BJ (cell line): ENCODE measurements at places on chromosomes 13 and 19.

GRCh38 chr13:99995104-99995588 is 13.6 kb downstream of the ZIC2 start:
- DNase-seq = no peak

- no peak for DNase-seq
These were observed at the start of gene CHST8 for GRCh38 chr19:33621811-33622504. TSS of gene CHST8 (plus strand) at chr19:33621953. CDS start at chr19:33689262, 67,309 bp downstream.

DNA sequence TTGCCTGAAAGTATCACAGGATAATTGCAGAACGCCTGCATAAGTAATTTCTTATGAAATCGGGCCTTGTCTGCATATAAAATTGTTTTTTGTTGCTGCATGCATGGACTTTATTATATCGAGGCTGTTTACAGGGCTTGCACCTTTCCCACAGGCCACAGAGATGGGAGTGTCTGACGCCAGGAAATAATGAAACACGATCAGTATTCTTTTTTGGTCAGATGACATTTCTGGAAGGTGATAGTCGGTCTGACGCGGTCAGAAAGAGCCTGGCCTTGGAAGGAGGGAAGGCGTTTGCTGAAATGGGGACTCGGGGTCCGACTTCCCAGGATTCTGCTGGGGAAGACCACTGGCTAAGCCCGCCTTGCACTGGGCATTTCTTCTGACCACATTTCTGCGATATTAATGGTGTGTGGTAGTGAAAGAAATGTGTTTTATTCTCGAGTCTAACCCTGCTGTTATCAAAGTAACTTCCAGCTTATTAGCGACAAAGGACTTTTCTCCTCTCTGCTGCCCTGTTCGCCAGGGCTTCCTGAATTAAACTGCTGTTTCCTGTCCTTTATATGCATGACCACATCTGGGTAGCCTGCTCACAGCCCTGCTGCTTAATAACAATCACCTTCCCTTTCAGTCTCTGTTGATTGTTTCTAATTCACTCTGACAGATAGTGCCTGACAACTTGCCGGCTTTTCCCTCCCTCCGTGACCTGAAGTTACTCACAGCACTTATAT is 11.6 kb upstream of the ZNF536 start:
- DNase-seq = no peak

DNA sequence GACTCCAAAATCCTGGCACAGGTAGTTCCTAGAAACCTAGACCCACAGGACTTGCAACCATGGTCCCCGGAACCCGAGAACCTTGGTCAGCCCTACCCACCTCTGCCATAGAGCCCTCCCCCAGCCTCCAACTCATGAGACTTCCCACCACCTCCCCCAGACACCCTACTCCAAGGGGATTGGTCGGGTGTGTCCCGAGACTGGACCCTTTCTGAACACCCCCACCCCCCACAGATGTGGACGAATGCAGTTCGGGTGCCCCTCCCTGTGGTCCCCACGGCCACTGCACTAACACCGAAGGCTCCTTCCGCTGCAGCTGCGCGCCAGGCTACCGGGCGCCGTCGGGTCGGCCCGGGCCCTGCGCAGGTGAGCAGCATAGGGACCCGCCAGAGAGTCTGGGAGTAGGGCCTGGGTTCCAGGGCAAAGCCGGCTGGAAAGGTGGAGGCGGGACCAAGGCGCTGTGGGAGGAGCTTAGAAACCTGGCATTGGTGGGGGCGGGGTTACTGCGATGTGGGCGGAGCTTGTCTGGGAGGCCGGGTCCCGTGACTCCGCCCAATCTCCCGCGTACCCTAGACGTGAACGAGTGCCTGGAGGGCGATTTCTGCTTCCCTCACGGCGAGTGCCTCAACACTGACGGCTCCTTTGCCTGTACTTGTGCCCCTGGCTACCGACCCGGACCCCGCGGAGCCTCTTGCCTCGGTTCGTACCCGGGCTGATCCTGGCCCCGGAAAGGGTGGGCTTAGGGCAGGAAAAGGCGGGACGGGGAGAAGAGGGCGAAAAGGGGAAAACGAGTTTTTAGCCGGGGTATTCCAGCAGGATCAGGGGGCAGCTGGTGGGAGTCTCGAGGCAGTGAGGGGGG is 11.9 kb downstream of the LTBP4 start:
- DNase-seq = no peak

DNA sequence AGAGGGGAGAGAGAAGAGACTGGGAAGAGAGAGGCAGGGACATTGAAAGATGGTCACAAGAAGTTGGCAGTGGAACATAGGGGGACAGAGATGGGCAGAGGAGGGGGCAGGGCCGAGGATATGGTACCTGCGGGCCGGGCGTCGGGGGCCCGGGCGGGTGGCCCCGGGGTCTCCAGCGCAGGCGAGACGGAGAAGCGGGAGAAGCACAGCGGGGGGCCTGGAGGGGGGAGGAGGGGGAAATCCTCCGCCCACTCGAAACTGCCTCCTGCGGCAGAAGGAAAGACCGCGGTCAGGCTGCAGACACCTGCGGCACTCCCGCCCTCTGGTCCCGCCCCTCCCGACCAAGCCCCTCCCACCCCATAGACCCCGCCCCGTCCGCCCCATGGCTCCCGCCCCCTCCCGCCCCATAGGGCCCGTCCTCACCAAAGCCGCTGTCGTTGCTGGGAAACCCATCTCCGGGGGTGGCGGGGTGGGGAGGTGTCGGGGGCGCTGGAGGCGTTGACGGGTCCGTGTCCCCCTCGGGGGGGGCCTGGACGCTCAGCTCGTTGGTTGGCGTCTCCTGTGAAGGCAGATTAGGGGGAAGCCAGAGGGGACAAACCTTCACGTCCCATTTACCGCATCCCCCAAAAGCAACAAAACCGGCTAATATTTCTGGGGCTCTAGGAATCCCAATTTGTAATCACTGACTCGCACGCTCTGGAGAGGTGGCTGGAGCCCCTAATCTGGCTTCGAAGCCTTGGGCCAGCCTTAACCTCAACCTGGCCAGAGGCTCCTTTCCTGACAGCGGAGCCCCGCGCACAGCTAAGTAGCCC is 20.4 kb downstream of the LMTK3 start:
- DNase-seq = no peak

DNA sequence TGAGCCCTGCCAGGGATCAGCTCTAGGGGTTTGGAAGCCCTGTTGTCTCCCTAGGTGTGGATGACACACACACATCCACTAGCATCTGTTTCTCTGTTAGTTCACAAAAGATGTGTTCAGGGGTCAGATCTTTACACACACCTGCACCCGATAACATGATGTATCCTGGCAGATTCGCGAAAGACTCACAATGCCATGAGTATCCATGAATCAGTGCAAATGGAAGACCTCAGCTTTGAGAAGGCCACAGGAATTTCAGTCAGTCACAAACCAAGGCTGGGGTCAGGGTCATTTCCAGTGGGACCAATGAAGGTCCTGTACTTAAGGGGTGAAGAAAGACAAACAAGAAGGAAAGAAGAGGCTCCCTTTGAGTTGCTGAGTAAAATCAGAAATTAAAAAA is 898.2 kb downstream of the UQCRFS1 start:
- no peak for DNase-seq

DNA sequence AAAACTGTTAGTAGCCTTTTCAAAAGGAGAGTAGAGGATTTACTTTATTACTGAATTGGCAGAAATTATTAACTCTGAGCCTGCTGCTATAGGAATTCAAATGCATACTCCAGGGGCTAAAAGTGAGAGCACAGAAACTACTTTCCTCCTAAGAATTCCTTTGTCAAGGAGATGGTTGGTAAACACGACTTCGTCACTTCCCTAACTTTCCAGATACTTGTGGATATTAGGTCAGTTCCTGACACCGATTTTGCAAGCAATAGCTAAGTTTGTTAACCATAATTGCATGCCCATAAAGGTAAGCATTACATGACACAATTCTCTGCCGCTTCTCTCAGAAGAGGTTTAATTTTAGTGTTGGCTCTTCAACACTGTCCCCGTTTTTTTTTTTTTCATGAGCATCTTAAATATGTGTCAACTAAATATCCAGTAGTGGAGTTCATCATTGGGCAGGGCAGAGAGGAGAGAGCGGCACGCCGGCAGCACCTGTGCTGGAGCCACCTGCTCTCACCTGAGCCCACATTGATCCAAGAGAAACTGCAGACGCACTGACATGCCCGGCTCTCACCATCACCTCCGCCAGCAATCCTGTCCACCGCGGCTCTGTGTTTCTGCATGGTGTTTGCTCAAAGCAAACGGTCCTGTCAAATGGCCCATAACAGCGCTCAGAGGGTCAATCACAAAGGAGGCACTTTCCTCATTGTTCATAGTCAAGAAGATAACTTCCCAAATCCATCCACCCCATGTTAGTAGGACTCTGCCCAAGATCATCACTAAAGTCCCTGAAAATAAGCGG is 2.6 kb downstream of the MED26 start:
- no peak for DNase-seq

GRCh38 chr19:10315335-10316214 is at the start of gene FDX2:
TSS of gene FDX2 (minus strand) at chr19:10316015. CDS start at chr19:10315996, 19 bp downstream.
- DNase-seq = no peak

- DNase-seq = no peak
These were observed 1.5 kb downstream of the N4BP2L1 start for GRCh38 chr13:32426191-32426989.

- DNase-seq = no peak
These were observed 70.6 kb downstream of the MTUS2 start for GRCh38 chr13:28890712-28891111.

DNA sequence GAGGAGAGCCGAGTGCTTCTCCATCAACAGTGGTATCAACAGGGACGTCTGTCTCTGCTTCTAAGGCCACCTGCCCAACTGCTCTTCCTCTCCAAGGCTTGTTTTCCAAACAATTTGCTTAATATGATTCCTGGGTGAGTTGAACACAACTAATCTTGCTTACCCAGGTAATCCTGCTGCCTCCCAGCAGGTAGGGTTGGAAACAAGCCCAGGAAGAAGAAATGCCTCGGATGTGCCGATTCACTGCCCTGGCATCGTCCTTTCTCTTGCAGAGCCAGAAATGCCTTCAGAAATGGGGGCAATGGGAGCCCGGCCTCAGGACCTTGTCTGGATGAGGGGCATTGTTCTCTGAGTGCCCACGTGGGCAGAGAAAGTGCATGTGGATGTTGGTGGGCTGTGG is 51.9 kb upstream of the C1QTNF9B start:
- no peak for DNase-seq

GRCh38 chr13:26881154-26881553 is 120.6 kb upstream of the GPR12 start:
- DNase-seq = no peak

- DNase-seq = no peak
These were observed at the start of gene BRSK1 for GRCh38 chr19:55283548-55284377. TSS of gene BRSK1 (plus strand) at chr19:55283997. CDS start at chr19:55284443, 446 bp downstream.

- DNase-seq = no peak
These were observed 12.7 kb downstream of the FARP1 start for GRCh38 chr13:98155475-98156109.

DNA sequence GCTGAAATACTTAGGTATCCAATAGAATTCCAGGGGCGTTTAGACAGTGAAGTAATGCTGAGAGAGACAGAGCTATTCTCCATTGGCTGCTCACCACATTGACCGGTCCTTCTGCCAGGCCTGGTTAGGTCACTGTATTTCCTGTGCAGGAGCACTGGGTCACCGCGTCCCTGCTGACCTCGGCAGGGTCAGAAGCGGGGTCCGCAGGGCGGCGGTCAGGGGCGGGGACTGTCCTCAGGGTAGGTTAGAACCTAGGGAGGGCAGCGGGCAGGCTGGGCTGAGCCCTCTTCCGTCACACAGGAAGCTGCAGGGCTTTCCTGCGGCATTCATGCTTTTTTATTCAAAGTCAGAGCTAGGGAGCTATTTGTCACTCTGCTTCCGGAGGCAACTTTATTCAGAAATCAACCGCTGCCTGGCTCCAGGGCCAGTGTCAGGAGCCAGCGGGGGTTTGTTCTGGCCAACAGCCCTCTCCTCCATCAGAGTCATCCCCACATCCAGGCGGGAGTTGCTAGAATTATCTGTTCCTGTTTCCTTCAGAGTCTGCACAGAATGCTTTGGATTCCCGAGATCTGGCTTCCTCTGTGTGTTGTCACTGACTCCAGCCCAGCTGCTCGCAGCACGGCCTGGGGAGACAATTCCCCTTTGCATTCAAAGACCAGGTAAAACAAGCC is 81.2 kb upstream of the WASF3 start:
- DNase-seq = no peak

GRCh38 chr19:676339-677105 is at the start of gene FSTL3:
TSS of gene FSTL3 (plus strand) at chr19:676392. CDS start at chr19:676424, 32 bp downstream.
- no peak for DNase-seq

DNA sequence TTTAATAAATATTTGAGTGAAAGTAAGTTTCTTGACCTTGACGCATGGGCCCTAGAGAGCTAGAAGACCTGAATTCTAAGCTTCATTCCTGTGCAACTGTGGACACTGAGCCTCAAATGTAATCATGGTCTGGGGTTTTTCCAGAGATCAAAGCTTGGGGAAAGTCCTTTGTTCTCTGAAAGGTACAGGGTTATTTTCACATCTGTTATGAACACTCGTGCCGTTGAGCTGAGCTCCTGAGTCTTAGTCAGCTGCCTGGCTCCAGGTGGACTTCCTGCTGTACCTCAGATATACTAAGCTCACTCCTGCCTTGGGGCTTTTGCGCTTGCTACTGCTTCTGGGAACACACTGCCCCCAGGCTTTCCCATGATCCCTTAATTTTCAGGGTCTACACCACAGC is 7.5 kb upstream of the ZBTB32 start:
- no peak for DNase-seq

DNA sequence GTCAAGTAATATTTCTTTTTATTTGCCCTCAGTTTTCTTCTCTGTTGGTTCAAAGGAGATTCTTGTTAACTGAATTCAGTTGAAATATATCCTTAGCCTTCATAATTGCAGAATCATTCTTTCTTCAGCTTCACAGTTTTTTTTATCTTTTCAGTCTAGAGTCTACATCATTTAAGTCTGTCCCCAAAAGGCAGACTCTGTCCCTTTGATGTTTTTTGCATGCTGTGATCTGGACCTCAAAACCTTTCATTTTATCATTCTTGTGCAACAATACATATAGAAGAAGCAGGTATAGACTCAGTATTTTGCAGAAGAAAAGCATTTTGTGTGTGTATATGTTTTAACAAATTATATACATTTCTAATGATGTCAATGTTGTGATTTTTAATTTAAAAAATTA is 734.8 kb upstream of the GPC6 start:
- DNase-seq = no peak

DNA sequence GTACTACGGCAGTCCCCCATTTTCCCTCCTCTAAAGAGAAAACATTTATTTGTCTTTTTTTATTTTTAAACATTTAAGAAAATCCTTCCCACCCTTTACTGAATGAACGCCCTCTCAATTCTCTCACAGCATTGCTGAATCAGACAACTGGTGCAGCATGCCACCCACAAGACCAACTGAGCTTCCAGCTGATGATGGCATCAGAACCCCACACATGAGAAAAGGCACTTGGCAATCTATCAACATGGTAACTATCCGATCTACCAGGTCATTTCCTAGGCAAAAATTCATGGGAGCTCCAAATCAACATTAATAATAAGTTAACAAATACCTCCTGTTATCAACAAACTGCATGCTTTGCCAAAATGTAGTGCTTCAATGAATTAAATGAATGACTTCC is 43.1 kb downstream of the LHFPL6 start:
- DNase-seq = no peak

DNA sequence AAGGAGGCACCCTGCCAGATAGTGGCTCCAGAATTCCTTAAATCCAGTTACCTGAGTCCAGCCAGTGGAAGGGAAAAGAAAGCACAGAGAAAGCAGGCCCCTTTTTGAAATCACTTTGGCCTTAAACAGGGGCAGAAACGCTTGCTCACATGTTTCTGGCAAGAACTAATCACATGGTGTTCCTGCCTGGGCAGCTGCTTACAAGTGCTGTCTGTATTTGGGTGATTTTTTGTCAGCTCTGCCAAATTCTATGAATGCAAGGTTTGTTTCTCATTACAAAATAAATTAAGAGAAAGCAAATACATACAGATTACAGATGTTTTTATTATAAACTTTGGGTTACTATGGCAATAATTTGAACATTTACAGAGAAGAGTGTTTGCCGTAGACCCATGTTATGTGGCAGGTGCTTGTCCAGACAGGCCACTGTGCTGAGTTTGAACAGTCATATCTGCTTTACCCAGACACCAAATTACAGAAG is 1237.8 kb downstream of the SLITRK5 start:
- no peak for DNase-seq
